ENCODE measurements at places on chromosomes 5 and 9.
A peak's percentile ranks its signal among the peaks of the same experiment; 100 is the strongest.

DNA sequence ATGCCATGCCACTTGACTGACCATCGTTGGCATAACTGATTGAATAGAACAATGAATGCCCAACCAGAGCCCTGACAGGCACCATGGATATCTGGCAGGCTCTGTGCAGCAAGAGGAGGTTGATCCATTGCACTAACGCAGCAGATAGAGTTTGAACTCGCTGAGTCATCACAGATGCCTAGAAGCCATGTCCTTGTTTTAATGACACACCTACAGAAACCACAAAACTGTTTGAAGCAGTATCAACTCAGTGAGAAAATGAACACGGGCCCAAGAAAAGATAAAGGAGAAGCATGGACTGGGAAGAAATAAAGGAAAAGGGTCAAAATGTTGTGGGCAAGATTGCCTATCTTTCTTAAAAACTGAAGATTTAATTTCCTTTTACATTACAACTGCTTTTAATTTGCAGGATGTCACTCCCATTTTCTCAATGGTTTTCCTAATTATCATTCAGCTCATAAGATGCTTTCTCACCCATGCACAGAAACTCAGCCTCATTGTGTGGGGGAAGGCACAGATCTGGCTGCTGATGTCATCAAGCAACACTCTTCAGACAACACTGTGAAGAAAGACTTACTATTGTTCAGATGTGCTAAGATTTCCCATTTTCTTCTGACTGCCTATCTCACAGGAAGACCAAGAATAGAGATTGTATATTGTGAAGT is 129.0 kb downstream of the PIK3R1 start:
- no peak for DNase-seq

DNA sequence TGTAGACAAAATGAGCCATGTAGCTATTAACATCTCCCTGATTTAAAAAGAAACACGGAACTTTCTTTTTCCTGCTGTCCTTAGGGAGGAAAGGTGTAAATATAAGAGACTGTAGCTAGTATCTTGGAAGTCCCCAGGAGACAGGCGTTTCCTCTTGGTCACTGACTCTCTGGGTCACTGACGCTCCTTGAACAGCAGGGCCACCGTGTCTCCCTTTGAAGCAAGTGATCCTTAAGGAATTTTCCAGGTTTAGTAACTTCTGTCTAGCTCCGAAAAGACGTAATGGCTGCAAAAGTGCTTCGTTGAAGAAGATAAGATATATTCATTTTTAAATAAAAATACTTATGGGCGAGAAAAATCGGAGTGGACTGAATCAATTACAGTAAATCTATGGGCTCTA is 745 bp upstream of the CLTA start:
- DNase-seq: no peak

DNA sequence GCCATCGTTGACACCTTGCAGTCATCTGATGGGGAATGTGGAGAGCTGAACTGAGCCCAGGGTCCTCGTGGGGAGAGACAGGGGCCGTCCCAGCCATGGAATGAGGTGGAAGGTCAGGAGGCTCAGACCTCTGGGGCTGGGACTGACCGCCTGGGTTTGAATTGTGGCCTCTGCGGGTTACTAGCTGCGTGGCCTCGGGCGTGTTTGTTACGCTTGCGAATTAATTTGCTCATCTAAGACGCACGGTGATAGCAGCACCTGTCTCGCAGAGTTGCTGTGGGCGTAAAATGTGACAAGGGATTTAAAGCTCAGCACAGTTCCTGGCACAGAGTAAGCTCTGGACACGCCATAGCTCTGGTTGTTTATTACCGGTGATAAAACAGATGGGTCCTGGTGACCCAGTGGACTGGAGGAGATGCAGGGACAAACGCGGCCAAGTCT is 19.4 kb upstream of the DAB2IP start:
- peak; percentile 69 for DNase-seq

- no peak for DNase-seq
Measured at GRCh38 chr9:70566066-70566465, 151.6 kb upstream of the KLF9 start.

DNA sequence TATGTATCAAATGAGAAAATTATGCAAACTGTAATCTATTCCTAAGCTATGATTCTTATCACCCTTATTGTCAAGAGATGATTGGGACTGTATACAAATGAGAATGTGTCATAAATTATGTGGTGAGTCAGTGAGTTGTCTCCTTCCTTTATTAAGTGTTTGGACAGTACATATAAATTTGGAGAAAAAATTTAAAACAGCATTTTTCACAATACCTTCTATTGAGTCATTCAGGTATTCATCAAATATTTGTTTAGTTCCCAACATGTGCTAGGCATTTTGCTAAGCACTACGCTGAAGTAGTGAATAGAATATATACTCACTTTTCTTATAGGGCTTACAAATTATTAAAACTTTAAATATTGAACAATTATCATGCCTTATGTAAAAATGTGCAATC is 36.3 kb upstream of the PTPRD start:
- no peak for DNase-seq

GRCh38 chr5:40746703-40747102 is 9.1 kb downstream of the TTC33 start:
- no peak for DNase-seq

DNA sequence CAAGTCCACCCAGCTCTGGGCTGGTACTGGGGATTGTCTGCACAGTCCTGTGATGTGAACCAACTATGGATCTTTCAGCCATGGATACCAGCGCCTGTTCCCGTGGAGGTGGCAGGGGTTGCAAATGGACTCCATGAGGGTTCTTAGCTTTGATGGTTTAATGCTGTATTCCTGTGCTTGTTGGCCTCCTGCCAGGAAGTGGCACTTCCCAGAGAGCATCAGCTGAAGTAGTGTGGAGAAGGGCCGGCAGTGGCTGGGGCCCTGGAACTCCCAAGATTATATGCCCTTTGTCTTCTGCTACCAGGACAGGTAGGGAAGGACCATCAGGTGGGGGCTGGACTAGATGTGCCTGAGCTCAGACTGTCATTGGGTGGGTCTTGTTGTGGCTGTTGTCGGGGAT is 1104.8 kb upstream of the COX7C start:
- DNase-seq: no peak

DNA sequence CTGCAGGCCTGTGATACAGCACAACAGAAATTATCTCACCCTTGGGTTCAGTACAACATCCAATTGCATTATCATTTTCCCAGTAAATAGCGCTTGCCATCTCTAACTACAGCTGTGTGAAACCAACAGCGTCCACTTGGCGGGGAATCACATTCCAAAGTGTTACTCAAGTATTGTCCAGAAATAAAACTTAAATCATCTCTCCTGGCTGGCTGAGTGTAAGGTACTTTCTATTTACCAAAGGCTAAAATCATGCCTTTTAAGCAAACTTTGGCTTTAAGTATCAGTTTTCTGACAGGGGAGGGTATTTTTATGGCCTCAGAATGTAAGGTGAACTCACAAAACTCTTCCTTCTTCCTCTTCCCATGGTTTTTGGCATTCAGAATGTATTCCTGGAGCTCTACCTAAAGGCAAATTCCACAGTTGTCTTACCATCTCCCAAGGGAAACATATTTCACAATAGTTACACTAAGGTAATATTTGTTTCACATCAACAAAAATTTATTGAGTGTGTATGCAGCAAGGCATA is 205.6 kb upstream of the MPDZ start:
- no peak for DNase-seq

GRCh38 chr5:120621339-120621738 is 157.2 kb downstream of the PRR16 start:
- no peak for DNase-seq

GRCh38 chr5:90144625-90145327 is 264.8 kb downstream of the CETN3 start:
- DNase-seq: no peak
